Gastroesophageal sphincter (tissue), 4 donors: ENCODE measurements at places on chromosomes 16 and 17. TPM values are rescaled to one million over a fixed set of nuclear protein-coding genes. Genes with fewer than 3 reads are reported as not detected.
A peak's percentile ranks its signal among the peaks of the same experiment; 100 is the strongest.

GRCh38 chr17:60525328-60525684 is 736 bp downstream of the APPBP2 start:
- peak; percentile 8 for ATAC-seq

DNA sequence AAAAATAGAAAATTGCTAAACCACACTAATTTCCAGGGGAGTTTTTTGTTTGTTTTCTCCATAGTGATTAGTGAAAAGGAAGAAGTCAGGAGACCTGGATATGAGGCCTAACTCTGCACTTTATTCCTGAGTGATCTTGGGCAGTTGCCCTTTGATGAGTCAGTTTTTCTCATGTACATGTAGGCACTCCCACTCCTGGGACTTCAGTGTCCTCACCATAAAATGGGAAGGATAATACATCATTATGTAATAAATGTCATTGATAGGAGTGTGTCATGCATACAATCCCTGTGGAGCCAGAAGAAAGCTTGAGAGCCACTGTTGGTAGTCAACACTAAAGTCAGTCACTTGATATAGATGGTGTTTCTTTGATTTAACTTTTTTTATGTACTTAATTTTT is 32.5 kb downstream of the WIPF2 start:
- ATAC-seq: peak; percentile 75

GRCh38 chr17:63841350-63842172 is 924 bp downstream of the SMARCD2 start:
- peak; percentile 4 for ATAC-seq

The AGRP gene
- not detected for total RNA-seq

- ATAC-seq: no peak
Observed at GRCh38 chr17:57410169-57410568, 153.8 kb downstream of the MSI2 start.

GRCh38 chr16:50166511-50167500 is 13.7 kb downstream of the TENT4B start:
- no peak for ATAC-seq

GRCh38 chr17:70070305-70071027 is 4.6 kb upstream of the KCNJ16 start:
- no peak for ATAC-seq

The PRSS53 gene
- 0.25 TPM for total RNA-seq

GRCh38 chr16:84715424-84715823 is 15.6 kb downstream of the USP10 start:
- no peak for ATAC-seq

GRCh38 chr16:1538804-1539520 is 5.5 kb downstream of the TMEM204 start:
- no peak for ATAC-seq

The XAF1 gene
- 18.2 TPM for total RNA-seq

The TPPP3 gene
- total RNA-seq: 111 TPM

The USP6 gene
- 0.07 TPM for total RNA-seq

DNA sequence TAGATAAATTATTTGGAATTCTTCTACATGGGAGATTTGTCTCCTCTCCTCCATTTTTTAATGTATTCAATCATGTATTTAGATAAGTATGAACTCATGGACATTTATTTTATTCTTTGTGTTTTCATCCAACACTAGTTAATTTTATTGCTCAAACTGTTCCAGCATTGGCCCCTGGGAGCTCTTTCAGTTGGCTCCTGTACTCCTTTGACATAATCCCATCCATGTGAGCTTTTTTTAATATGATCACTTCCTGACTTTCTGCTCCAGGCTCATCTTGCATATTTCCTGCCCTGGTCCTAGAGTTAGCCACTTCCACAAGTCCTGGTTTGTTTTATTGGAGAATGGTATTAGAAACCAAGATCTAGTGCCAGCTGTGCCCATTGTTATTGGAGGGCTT is 419.0 kb upstream of the CDH11 start:
- no peak for ATAC-seq

The PTX4 gene
- 0.40 TPM for total RNA-seq

DNA sequence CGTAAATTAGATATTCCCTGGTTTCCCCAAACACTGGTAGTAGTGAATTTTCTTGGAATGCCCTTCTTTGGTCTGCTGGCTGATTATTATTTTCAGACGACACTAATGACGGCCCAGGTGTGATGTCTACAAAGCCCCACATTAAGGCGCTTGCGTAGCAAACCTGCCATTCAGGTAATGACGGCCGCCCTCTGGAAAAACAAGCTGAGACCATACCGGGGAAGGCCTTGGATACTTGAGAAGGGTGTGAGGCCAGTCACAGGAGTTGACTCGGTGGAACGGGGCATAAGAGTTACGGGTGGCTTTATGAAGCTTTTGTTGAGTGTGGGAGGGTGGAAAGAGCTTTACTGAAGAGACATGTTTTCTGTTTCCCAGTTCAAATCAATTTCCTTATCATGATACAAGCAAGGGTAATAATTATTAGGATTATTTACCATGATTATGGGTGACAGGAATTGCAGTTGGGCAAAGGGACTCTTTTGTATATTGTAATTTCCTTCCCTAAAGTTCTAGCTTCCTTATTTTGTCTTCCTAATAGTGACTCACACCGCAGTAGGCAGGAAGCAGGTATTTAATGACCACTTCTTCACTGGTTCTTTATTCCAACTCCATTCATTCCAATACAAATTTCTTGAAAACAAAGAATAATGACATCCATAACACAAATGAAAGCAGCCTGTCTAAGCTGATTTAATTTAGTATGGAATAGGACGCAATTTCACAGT is 24.8 kb downstream of the KRT23 start:
- no peak for ATAC-seq

The MYH2 gene
- total RNA-seq: not detected

DNA sequence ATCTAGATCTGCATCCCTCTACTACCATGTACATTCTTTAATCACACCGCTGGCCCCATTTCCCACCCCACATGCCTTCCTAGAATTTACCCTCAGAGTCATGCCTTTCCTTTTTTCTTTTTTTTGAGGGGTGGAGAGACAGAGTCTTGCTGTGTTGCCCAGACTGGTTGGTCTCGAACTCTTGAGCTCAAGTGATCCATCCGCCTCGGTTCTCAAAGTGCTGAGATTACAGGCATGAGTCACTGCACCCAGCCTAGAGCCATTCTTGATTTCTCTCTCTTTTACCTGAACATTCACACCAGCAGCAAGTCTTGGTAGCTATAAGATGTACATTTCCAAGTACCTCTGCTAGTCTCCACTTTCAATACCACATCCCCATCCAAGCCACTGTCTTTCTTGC is 2.1 kb downstream of the PAGR1 start:
- ATAC-seq: no peak

DNA sequence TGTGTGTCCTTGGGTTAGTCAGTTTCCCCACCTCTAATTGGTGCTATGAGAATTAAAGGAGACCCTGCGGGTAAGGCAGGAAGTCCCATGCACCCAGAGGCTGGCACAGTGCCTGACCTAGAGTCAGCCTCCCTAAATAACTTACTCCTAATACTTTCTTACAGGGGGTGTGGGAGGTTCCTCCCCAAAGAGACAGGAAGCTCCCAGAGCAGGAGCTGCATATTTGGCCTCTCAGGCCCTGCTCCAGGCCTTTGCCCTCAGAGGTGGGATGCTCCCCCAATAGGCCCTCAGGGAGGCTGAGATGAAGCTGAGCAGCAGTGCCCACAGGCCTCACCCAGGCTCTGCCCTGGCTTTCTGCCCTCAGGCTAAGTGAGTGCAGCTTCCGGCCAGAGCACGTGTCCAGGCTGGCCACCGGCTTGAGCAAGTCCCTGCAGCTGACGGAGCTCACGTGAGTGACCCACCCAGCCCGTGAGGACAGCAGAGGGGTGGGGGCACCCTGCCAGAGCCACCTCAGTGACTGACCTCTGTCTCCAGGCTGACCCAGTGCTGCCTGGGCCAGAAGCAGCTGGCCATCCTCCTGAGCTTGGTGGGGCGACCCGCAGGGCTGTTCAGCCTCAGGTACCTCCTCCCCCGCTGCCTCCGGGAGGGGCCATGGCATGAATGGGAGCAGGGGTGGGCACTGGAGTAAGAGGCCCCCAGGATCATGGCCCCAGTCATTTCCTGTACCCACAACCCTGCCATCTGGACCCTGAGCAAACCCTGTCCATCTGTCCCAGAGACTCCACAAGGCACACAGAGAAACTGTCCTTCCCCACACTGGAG is 31.1 kb upstream of the CPNE2 start:
- peak; percentile 91 for ATAC-seq
